ENCODE measurements at places on chromosomes 5 and 9.
A peak's percentile ranks its signal among the peaks of the same experiment; 100 is the strongest.

- no peak for DNase-seq
Observed at GRCh38 chr5:114924769-114925168, 244.9 kb downstream of the TRIM36 start.

DNA sequence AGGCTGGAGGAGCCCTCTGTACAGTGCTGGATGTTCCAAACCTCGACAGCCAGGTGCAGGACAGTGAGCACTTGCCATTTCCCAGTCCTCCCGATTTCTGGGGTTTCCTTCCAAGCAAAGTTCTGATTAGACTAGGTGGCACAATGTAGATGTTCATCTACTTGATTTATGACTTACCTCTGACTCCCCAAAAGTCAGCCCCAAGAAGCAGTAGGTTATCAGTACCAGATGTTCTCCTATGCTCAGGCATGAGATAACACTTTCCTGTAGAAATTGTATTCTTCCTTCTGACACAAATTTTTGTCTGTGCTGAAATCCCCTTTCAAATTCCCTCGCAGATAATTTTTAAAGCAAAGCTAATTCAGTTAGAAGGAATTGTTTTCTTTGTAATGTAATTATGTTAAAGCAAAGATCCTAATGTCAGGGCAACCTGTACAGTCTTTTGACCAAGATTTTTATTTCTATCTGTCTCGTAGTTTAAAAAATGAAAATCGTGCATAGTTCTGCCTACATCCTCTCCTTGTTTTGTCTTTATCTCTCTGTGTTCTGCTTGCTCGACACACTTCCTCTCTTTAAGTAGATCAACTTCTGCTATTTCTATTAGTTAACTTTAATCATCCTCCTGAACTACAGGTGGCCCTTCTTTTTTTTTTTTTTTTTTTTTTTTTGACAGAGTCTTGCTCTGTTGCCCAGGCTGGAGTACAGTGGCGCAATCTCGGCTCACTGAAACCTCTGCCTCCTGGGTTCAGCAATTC lies 102.4 kb upstream of the PJA2 start:
- DNase-seq = no peak

DNA sequence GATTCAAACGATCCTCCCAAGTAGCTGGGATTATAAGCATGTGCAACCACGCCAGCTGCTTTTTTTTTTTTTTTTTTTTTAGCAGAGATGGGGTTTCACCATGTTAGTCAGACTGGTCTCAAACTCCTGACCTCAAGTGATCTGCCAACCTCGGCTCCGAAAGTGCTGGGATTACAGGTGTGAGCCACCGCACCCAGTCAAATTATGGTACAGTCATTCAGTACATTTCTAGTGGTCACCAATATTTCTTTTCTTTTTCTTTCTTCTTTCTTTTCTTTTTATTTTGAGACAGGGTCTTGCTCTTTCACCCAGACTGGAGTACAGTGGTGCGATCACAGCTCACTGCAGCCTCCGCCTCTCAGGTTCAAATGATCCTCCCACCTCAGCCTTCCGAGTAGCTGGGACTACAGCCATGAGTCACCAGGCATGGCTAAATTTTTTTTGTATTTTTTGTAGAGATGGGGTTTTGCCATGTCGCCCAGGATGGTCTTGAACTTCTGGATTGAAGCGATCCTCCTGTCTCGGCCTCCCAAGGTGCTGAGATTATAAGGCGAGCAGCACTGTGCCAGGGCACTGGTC lies 25.4 kb upstream of the DCP2 start:
- no peak for DNase-seq

DNA sequence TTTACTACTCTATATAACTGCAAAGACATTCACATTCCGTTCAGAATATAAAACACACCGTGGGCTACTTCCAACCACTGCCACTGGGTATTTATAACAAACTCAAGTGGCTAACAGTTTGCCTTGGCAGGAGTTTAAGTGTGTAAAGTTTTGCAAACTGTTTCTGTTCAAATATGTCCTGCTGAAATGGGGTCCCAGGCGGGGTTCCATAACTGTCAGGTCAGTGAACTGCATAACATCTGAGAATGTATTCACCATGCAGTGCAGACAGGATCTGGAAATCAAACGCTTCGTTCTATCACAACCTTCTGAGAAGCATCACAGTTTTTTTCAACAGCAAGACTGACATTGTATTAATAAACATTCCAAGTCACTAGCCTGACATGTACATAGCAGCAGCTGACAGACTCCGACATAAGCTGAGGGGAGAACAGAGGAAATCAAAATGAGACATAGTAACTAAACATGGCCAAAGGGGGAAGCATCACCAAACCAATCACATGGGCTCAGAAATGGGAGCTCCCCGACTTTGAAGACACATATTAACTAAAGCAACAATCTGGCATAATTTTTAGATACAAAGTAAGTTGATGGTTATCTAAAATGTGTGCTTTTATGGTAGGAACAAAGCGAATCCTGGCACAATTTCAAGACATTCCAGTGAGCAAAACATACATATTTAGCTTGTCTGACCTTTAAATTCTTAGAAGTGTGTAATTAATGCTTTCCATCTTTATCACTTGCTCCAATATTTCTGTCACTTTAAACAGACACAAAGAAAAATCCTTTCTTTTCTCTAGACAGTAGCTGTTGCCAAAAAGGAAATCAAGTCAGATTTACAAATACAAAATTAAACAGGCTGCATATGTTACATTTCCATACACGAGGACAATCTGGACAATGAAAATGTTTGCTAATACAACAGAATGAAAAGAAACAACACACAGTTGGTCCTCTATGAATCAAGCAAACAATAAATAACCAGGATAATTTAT lies 156.8 kb downstream of the MAPKAP1 start:
- DNase-seq = no peak

DNA sequence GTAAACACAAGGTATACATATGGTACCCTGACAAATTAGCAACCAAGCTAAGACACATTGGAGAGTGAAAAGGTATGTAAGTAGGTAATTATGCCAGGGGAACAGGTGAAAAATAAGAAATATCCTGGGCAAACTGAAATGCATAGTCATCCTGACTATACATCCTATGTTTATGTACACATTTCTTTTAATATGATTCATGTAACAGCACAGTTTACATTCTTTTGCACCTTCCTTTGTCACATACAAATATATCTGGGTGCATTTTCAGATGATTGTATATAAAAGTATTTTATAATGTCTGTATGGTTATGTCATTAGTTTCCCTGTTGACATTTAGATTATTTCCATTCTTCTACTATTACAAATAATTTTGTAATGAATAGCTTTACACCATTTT lies 1146.9 kb downstream of the EFNA5 start:
- no peak for DNase-seq

- DNase-seq = no peak
Observed at GRCh38 chr5:138872841-138873465, 2.2 kb downstream of the LRRTM2 start.

DNA sequence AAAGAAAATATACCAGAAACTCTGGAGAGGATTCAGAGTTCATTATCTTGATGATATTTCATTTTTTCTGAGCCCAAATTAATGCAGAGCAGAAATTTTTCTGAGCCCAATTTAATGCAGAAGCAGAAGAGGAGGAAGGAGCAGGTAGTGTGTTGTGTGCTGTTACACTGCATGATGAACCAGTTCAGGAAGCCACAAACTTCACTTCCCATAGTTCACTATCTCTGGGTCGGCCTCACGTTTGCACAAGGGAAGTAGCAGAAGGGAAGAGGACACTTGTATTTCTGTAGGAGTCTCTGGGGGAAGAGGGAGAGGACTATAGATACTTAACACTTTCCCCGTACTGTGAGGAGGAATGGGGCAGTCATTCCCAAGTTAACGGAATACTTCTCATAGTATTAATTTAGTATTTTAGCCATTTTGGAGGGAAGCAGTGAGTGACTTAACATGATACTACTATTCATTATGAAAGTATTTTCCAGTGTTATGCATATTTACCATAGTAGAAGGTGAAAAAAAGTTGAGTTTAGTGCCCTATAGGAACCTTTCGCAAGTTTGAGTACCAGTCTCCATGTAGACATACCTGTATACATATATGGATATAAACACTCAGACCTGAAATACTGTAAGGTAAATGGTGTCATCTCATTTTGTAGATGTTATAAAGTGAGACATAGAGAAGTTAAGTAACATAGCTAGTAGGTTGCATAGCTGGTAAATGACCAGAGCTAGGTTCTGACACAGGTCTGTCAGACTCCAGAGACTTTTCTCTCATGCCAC lies 30.0 kb downstream of the XPA start:
- no peak for DNase-seq

GRCh38 chr9:20237686-20238085 lies 384.6 kb downstream of the MLLT3 start:
- no peak for DNase-seq

DNA sequence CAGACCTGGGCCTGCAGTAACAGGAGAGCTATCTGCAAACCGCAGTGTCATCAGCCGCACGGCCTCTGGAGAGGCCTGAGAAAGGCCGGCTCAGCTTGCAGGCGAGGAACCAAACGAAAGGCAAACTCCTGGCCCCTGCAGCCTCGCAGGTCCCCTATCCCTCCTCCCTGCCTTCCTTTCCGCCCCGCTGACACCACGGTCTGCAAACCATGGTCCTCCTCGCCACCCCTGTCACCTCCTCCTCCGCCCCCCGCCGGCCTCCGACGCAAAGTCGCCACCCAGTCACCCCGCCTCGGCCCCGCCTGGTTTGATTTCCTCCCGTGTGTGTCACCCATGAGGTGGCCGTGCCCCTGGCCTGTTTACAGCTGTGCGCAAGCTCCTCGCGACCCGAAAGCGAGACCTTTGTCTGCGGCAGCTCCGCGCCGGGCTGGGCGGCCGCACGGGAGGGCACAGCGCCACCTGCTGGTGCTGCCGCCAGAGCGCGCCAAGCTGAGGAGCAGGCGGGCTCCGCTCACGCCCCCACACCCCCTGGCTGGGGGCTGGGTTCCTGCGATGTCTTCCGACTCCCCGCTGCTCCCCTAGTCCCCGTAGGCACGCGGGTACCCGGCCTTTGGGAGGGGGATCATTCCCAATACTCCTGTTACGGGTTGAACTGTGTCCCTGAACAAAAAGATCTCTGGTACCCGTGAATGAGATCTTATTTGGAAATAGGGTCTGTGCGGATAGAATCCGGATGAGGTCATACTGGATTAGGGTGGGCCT lies 19.4 kb downstream of the GBGT1 start:
- peak; percentile 82 for DNase-seq

DNA sequence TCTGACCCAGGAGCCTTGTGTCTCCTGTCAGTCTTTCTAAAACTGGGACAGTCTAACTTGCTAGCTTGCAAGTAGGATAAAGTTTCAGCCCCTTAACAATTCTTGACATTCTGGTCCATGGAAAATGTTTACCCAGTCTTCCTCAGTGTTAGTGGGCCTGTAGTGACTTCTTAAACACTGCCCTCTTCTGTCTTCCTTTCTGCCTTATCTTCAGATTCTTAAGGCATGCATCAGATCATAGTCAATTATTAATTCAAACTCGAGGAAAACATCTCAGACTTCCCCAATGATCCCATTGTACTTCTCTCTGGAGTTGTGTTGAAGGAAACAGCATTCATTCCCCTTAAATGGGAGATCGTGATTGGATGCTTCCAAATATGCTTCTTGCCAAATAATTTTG lies 1199.8 kb downstream of the DTWD2 start:
- no peak for DNase-seq

DNA sequence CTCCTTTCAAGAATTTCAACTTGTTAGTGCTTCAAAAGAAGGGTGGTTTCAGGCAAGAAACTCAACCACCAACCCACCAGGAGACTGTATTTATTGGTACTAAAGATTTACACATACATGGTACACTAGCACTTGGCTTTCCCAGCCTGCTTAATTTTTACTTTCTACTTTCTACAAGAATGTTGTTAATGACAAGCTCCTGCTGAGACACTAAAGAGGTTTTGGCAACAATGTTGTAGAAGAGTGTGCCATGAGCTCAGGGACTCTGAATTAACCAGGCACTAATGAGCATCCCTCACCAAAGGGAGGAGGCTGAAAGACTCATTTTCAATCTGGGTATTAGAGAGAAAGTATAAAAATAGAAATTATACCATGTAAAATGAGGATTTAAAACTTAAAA lies 195.0 kb downstream of the KIAA0825 start:
- DNase-seq = no peak

GRCh38 chr5:133059621-133060020 lies 7.8 kb downstream of the HSPA4 start:
- no peak for DNase-seq

DNA sequence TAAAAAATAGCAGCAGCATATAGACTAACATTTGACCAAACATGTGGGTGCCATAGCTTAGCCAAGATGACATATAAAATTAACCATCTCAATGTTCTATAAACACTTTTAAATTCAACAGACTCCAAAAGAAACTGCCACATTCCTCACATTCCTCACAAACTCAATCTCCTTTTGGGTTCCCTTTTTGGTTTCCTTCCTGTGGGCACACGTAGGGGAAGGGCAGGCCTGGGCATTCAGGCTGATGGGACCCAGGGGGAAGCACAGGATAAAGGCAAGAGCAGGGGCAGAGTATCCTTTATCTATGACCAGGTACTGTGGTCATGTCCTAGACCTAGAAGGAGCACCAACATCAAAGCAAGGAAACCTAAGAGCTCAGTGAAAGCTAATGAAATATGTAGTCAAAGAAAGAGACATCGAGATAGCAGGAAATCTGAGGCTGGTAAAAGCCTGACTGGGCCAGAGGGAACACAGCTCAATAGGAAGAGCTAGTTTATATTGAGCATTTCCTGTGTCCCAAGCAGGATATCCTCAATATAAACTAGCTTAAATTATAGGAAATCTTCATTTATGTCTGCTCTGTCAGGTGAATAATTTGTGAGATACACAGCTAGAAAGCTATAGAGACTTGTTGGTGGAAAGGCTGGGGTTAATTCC lies 13.6 kb upstream of the ERAP1 start:
- no peak for DNase-seq

GRCh38 chr5:169253071-169253470 lies 47.9 kb downstream of the SLIT3 start:
- DNase-seq = no peak

DNA sequence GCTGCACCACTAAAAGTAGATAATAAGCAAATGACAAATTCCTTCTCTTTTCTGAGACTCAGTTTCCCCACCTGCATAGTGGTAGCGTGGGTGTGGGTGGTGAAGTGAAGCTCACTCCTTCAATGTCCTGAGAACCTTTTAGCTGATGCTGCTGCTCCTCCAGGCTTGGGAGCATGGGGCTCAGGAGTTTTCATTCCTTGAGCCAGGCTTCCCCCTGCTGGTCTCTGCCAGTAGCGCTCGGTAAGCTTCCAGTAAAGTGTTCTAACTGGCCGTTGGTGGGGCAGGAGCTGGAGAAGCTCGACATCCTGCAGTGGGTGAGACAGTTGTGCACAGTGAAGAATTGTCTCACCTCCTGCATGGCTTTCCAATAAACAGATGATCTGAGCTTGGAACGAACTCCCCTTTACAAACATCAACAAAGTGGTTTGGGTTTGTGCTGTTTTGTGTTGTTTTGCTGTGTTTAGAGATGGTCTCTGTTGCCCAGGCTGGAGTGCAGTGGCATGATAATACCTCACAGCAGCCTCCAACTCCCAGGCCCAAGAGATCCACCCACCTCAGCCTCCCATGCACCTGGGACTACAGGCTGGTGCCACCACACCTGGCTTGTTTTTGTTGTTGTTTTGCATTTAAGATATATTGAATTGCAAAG lies 34.6 kb downstream of the SPARC start:
- DNase-seq = peak; percentile 80

GRCh38 chr9:18184401-18184800 lies 289.6 kb upstream of the ADAMTSL1 start:
- DNase-seq = no peak

- DNase-seq = no peak
Observed at GRCh38 chr5:85533341-85534047, 1084.2 kb upstream of the COX7C start.
